ENCODE measurements at places on chromosomes 11 and 22.

DNA sequence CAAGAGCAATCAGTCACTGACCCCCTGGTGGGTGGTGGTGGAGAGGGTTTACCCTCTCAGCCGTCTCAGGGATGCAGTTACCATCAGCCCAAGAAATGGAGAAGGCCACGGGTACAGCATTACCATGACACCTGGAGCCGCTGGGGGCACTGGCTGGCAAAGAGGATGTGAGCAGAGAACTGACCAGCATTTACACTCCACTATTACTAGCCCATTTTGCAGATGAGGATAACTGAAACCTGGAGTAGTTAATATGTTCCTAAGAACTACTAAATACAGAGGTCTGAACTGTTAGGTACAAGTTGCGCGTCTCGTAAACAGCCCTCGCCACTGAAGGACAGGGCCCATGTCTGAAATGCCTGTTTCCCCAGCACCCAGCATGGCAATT, 79.0 kb downstream of the TIMP3 start:
- DNase-seq, result no peak

- peak; percentile 91 for DNase-seq
Measured at GRCh38 chr22:36065775-36066544, 37.3 kb upstream of the RBFOX2 start.

DNA sequence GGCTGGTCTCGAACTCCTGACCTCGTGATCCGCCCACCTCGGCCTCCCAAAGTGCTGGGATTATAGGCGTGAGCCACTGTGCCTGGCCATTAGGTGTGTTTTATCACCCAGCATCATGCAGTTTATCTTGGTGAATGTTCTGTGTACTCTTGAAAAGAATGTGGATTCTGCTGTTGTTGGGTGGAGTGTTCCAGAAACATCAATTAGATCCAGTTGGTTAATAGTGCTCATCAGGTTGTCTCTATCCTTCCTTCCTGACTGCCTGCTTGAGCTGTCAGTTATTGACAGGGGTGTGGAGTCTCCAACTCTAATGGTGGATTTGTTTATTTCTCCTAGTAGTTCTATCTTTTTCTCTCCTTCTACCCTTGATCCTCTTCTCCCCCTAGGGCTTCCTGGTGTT, 30.2 kb upstream of the PPP6R3 start:
- no peak for DNase-seq

- no peak for DNase-seq
Measured at GRCh38 chr22:35684270-35684700, 33.4 kb upstream of the APOL5 start.

- DNase-seq, result no peak
Measured at GRCh38 chr11:96113193-96113681, 189.3 kb upstream of the MTMR2 start.

DNA sequence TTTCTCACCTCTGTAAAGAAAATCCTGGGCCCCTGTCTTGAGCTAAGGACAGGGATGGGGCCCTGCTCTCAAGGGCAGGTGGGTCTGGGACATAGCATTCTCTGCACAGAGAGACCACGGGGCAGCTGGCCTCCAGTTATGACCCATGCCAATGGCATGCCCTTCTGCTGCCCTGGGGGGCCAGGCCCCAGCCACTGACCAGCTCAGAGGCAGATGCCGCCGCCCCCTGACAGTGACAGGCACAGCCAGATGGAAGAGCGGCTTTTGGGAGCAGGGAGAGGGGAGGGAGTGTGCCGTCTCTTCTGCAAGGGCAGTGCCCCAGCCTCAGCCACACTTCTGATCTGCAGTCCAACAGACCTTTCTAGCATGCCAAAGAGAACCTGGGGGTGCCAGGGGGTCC, 114.8 kb upstream of the NAV2 start:
- no peak for DNase-seq

GRCh38 chr22:38549101-38549894, 20.7 kb downstream of the DMC1 start:
- DNase-seq, result no peak

- no peak for DNase-seq
Measured at GRCh38 chr11:22778642-22779041, 51.0 kb downstream of the SVIP start.

GRCh38 chr11:124758355-124759265, 3.5 kb downstream of the ESAM start:
- DNase-seq, result peak; percentile 15

DNA sequence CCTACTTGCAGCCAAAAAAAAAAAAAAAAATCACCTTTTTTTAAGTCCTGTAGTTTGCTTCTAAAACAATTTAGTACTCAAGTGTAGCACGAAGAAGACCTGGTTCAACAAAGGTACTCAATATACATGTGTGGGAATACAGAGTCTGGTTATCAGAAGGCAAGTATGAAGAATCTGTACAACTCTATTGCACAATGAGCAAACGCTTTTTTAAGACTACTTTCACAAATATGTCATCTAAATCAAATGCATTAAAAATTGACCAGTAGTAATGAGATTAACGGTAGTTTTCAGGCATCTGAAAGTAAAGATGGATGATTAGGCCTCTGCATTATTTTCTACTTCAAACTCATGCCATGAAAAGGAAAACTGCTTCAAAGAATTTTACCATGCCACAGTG, 9.5 kb downstream of the CHORDC1 start:
- no peak for DNase-seq

DNA sequence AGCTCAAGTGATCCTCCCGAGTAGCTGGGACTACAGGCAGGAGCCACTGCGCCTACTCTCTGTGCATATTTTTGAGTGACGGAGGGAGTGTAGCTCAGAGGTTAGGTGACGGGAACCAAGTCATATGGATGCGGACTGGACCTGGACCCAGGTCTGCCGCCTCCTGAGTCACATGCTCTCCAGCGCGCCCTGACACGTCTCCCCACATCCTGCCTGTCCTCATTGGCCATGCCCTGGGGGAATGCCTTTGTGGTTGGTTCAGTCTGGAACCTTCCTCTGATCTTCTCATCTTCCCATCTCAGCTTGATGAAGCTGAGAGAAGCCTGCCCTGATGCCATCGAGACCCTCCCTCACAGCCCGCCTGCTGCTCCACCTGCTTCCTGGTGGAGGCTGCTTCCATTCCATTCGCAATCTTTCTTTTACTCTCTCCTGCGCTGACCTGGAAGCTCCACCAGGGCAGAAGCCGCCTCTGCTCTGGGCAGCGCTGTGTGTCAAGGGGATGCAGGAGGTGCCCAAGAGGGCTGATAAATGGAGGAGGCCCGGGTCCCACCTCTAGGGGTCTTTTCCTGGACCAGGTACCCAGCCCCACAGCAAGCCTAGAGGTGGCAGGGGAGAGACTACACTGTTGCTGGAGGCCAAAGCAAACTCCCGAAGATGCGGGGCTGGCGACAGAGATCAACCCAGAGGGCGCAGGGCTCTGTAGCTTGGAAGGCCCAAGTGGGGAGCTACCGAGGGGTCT, 13.9 kb upstream of the BAIAP2L2 start:
- DNase-seq, result no peak

- DNase-seq, result no peak
Measured at GRCh38 chr11:74220376-74220775, 49.3 kb downstream of the PPME1 start.

- DNase-seq, result no peak
Measured at GRCh38 chr11:48079596-48079995, 99.2 kb downstream of the PTPRJ start.

- DNase-seq, result no peak
Measured at GRCh38 chr22:26981111-26981510, 323.7 kb downstream of the MIAT start.

DNA sequence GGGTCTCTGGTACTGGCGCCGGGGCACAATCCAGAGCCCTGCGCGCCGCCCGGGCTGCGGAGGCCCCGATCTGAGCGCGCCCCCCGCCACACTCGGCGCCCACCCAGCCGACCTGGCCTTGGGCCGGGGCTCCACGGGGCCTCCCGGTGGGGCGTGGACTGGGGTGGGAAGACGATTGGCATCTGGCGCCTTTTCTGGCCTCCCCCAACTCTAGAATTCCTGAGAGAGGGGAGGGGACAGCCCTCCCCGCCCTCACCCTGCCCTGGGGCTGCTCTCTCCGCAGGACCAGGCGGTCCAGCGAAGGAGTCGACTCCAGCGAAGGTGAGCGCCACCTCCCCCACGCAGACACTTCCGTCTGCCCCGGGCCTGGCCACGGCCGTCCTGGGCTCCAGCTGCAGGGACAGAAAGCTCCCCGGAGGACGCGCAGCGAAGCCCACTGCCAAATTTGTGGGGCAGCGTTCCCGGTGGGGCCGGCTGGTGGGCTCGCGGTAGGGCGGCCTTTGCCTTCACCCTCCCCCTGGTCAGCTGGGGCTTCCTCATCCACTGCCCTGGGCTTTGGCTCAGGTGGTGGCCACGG, 593 bp downstream of the SSH3 start:
- no peak for DNase-seq

- no peak for DNase-seq
Measured at GRCh38 chr11:74648894-74649293, 56.5 kb downstream of the POLD3 start.

GRCh38 chr11:105000167-105000566, 22.8 kb downstream of the CASP5 start:
- DNase-seq, result no peak

GRCh38 chr11:18698341-18699268, at the start of gene TMEM86A:
Gene TMEM86A (plus strand): TSS chr11:18698779. CDS start chr11:18698887, 108 bp downstream.
- DNase-seq, result peak; percentile 58

DNA sequence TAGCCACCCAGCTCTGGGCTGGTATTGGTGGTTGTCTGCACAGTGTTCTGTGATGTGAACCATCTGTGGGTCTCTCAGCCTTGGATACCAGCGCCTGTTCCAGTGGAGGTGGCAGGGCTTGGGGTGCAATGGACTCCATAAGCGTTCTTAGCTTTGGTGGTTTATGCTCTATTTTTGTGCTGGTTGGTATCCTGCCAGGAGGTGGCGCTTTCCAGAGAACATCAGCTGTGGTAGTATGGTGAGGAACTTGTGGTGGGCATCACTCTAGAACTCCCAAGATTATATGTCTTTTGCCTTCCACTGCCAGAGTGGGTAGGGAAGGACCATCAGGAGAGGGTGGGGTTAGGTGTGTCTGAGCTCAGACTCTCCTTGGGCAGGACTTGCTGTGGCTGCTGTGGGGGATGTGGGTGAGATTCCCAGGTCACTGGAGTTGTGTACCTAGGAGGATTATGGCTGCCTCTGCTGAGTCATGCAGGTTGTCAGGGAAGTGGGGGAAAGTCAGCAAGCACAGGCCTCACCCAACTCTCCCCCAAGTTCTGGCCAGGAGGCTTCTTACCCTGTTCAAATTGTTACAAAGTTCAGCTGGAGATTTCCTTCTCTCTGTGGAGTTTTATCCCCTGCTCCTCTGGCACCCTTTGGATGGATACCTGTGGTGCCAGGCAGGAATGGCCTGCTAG, 47.2 kb downstream of the MRGPRX2 start:
- DNase-seq, result no peak

DNA sequence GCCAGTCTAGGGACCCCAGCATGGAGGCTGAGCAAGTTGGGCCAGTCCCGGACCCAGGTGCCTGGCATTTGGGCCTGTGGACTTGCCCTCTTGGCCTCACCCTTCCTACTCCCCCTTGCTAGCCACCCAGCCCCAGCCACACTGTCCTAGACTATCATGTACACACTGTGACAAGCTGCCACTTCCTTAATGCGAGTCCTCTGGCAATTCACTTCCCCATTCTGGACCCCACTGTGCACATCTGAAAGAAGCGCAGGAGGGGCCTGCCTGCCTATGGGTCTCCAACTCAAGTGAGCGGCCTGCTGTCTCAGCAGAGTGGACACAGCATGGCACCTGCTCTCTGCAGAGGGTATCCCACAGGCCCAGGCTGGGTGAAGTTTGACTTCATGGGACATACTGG, 68.5 kb upstream of the LMO1 start:
- DNase-seq, result no peak

- DNase-seq, result no peak
Measured at GRCh38 chr22:28031383-28031922, 112.4 kb upstream of the PITPNB start.

DNA sequence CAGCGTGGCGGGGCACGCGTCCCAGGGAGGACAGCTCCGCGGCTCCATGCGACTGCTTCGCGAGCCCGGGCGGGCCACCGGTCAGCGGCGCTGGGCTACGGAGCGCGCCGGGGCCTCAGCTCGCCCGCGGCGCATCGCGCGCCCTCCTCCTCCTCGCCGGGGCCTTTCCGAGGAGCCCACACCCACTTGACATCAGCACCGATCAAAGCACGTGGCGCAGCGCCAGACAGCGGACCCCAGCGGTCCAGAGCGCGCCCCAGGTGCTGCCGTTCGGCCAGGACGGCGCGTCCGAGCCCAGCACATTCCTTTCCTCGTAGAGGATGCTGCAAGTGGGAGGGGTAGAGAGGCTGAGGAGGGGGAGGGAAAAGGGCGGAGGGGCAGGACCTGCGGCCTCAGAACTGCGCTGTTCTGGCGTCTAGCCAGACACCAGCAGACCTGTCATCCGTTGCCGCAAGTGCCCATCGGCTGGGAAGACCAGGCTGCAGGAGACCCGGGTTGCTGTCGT, 88.6 kb downstream of the PLEKHA7 start:
- peak; percentile 11 for DNase-seq

GRCh38 chr22:39110631-39111561, 13.9 kb downstream of the APOBEC3H start:
- no peak for DNase-seq

DNA sequence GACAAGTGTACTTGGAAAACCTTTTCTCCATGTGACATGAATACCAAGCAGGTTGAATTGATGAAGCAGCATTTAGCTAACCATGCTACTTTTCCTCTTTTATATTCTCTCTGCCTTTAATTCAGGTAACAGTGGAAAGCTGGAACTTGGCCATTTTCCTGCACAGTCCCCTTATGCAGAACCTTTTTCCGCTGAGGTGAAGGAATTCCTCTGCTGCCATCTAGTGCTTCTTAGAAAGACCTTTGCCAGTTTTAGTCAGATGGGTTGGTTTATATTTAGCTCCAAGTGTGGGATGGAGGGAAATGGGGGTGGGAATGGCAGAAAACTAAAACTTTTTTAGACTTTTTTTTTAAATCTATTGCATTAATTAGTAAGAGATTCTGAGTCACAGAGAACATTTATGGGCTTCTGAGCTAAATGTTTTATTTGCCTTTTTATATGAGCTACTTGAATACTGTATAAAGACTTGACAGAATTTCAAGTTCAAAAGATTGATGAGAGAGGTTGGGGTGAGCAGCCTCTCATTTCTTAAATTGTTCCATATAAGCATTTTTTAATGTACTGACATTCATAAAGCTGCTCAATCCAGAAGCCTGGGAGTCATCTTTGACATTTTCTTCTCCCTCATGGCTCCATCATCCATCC, 153.9 kb upstream of the ZC3H12C start:
- DNase-seq, result peak; percentile 41

GRCh38 chr22:36228944-36229343, 10.4 kb downstream of the APOL2 start:
- DNase-seq, result no peak

DNA sequence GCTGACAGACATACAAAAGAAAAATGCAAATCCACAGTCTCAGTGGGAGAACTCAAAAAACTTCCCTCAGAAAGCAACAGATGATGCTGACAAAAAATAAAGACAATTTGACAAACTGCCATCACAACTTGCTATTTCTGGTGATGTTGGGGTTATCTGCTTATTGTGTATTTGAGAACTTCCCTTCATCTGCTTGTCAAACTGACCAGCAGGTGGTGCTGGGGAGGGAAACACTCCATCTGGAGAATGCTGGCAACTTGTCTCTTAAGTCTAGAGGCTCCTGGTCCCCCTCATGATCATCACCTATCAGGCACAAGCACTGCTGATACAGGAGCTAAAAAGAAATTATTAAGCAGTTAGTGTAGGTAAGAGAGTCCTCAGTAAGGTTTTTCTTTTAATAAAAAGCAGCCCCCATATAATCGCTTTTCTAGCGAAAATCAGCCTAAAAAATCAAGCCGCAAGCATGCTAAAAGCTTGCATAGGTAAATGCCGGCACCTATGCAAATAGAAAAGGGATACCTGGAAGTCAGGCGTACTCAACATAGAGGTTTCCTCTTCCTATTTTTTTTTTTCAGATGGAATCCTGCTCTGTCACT, 9.8 kb upstream of the FAM111B start:
- DNase-seq, result no peak

GRCh38 chr22:39266398-39267030, 21.7 kb upstream of the PDGFB start:
- no peak for DNase-seq
